Stimulated activated CD8-positive, alpha-beta memory T cell treated with anti-CD3 and anti-CD28 coated beads, Interleukin-12 subunit alpha, Interleukin-12 subunit beta, amount 100 ng/mL, for 1 hour (primary cell): ENCODE measurements at places on chromosomes 6 and 20.

DNA sequence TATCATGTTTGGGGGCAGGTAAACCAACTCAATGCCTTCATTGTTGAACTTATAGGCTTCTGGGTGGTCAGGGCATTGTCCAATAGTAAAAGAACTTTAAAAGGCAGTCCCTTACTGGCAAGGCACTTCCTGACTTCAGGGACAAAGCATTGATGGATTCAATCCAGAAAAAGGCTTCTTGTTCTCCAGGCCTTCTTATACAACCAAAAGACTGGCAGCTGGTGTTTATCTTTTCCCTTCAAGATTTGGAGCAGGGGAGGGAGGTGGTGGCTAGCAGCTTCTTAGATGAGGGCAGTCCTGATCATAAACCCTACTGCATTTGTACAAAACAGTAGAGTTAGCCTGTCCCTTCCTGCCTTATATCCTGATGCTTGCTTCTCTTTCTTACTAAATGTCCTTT is 57.5 kb downstream of the NCOA3 start:
- no peak for DNase-seq

DNA sequence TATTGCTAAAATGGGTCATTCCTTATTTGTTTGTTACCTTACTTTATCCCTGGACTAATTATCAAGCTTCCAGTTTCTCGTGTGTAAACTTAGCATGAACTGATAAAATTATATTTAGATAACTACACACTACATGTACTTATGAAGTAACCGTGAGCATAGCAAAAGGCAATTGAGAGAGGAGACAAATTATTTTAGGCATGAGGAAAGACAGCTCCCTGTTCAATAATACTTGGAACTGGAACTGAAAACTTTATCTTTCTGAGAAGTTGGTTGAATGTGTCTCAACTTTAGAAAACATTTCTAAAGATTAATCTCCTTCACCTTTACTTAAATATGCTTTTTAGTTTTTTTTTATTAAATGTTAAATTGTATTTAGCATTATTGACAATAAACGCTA is 11.4 kb downstream of the CRISP3 start:
- DNase-seq = no peak

GRCh38 chr6:136323431-136324112 is 33.9 kb upstream of the BCLAF1 start:
- no peak for DNase-seq

- no peak for DNase-seq
These were observed 90.9 kb downstream of the CAP2 start for GRCh38 chr6:17484201-17484849.

DNA sequence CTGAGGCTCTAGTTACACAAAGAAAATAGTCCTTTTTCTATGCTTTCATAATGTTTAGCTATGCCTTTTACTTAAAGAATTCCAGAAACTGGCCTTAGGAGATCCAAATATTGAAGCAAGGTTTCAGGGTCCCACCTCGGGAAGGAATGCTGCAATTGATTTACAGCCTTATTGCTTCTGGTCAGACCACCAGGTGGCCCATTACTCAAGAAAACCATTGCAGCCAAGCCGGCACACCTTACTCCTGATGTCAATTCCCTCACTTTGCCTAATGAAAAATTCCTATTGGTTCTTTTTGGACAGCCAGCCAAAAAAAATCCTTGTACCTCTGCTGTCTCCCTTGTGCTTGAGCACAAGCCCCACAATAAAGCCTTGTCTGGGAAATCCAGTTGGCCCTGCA is 173.9 kb downstream of the LMBRD1 start:
- no peak for DNase-seq

DNA sequence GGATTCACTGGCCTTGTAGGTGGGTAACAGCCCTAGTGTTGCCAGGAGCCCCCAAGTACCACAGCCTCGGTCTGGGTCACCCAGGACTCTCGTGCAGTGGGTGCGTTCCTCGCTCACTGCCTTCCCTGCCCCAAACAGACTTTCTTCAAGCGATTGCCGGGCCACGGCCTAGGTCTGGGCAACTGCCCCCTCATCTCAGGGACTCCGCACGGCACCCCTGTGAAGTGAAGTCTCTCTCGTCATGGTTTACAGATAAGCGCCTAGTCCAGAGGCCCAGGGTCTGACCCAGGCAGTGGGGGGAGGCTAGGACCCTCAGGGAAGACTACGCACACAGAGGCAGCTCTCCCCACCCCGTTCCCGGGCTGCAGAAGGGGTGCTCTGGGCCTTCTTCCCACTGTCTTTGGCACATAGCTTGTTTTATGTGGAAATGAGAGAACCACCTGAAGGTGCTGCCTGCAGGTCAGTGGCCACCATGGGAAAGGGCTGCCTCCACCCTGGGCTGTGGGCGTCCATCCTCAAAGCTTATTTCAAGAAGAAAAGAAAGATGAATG is 220.8 kb downstream of the ERMARD start:
- no peak for DNase-seq

DNA sequence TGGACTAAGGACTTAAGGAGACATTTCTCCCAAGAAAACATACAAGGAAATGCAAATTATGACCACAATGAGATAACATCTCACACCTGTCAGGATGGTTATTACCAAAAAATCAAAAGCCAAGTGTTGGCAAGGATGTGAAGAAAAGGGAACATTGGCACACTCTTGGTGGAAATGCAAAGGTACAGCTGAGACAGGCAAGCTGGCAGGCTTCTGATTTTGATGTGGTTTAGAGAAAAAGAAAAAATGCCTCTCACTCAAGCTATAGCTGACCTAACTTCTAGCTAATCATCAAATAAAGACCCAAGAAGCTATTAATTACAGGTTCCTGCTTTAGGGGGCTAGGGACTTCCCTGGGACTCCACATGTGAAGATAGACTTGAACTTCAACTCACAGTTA is 139.8 kb downstream of the THEMIS start:
- no peak for DNase-seq
